ENCODE measurements at places on chromosomes 7 and 10.

DNA sequence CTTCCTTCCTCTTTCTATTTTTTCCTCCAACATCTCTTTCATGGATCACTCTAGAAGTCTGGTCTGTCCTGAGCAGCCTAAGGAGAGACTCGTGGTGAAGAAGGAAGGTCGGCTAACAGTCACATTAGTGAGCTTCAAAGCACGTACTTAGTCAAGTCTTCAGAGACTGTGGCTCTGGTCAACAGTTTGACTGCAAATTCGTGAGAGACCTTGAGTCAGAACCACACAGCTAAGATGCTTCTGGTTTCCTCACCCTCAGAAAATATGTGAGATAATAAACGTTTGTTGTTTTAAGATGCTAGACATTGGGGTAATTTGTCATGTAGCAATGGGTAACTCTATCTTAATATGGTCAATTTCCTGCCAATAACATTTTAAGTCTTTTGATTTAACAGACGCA, 126.2 kb upstream of the LRRN3 start:
- no peak for DNase-seq

- no peak for DNase-seq
Observed at GRCh38 chr10:17175551-17175950, 25.9 kb downstream of the TRDMT1 start.

- no peak for DNase-seq
Observed at GRCh38 chr7:9863545-9863944, 1110.1 kb upstream of the PHF14 start.

DNA sequence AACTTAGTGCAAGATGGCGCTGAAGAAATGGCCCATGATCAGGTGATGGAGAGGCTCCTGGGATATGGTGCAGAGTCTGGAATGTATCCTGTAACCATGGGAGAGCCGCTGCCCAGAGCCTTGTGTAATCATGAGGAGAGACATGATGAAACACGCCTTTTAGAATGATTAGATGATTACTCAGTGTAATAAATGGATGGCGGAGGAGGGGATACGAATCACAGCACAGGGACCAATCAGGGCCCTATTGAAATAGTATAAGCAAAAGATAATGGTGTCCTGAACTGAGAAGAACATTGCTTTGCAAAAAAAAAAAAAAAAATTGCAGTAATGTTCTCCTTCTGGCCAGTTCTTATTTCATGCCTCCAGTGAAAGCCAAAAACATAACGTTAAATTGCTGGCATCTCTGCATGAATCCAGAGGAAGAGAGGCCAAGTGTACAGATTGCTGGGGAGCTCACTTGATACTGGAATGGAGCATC, 668.5 kb upstream of the AUTS2 start:
- no peak for DNase-seq

- no peak for DNase-seq
Observed at GRCh38 chr7:121372376-121373010, 23.6 kb downstream of the FAM3C start.

- DNase-seq, result no peak
Observed at GRCh38 chr10:113895018-113895417, 40.6 kb downstream of the NHLRC2 start.

DNA sequence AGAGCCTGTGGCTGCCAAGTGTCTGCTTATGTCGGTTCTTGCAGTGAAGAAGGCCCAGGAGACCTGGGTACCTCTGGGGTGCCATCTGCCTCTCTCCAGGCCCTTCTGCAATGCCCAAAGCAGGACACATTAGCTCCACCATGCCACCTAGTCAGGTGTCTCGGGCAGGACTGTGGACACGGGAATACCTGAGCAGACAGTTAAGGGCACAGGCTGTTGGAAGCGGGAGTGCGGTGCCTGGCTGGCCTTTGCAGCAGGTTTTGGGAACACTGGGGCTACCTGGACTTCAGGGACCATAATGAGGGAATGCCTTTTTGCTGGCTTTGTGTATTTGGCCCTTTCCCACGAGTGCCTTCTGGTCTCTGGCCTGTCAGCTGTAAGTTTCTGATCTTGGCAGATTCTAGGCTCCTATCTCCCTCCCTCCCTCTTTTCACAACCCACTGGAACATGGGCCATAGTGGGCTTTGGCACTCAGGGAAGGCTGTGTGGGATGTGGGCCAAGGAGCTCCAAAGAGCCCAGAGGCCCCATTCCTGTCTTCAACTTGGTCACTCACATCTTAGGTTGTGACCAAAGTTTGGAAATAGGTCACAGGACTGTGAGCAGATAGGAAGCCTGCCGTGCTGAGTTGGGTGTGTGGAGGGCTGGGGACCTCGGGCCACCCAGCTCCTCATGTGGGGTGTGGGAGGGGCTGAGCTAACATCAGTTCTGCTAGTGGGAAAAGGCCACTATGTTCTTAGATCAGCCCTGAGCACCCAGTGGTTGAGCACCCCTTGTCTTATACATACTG, 41.5 kb upstream of the CXCL12 start:
- DNase-seq, result no peak

GRCh38 chr10:100201549-100201948, 15.7 kb upstream of the ERLIN1 start:
- no peak for DNase-seq

- no peak for DNase-seq
Observed at GRCh38 chr7:102463841-102464576, 654 bp downstream of the ALKBH4 start.

DNA sequence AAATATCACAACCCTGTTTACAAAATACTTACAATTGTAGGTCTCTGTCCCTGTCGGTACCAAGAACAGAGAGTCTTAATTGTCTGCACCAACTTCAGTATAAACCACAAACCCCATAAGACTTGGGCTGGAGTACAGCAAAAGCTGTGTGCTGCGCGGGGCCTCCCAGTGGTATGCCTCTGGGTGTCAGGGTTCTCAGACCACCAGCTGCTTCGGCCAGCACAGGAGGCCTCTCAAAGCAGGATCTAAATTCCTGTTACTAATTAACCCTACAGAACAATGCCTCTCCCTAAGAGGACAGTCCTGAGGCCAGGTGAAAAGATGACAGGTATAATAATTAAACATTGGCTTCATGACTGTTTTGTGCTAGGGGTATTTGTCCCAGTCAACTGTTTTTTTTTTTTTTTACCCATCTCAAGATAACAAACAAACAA, 957 bp upstream of the SVIL start:
- DNase-seq, result no peak

GRCh38 chr7:28708033-28708951, 249.8 kb downstream of the TRIL start:
- DNase-seq, result no peak

DNA sequence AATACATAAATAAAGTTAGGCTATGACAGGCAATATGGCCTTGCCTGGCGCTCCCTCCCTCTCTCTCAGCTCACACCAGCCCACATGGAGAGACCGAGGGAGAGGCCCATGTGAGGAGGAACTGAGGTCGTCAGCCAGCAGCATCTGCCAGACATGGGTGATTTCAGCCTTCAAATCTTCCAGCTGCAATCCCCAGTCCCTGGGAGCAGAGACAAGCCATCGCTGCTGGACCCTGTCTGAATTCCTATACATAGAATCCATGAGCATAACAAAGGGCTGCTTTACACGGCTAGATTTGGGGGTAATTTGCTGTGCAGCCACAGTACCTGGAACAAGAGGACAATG, 35.6 kb downstream of the ANKRD16 start:
- no peak for DNase-seq

- no peak for DNase-seq
Observed at GRCh38 chr7:145088111-145088745, 252.4 kb upstream of the TPK1 start.

DNA sequence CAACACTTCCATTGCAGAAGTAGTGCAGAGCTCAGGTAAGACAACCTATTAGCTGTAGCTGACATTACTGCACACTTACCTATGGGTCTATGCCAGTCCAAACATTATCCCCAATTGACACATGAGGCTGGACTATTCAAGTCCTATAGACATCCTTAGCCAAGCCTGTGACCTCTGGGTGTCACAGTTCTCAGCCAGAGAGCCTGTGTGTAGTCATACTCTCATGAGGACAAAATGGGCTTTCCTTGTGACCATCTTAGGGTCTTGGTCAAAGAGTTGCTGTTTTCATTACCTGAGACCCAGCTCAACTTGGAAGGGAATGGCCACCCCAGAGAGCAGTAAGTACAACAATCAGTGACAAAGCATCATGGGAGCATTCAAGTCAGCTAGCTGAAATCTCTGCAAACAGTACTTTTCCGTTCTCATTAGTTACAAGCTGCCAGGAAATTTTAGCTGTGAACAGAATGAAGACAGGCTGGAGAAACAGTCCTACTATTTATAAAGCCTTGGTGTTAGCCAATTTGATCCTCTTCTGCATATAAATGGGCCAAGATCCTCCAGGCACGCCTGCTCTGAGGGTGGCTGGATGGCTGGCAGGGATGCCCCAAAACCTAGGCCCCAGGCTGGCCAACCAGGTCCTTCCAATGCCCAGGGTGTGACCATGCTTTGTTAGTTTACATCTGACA, 44.3 kb downstream of the NUDCD3 start:
- DNase-seq, result no peak

- DNase-seq, result no peak
Observed at GRCh38 chr7:20474249-20474648, 141.2 kb upstream of the ABCB5 start.

- no peak for DNase-seq
Observed at GRCh38 chr10:118007773-118008172, 39.0 kb downstream of the RAB11FIP2 start.

DNA sequence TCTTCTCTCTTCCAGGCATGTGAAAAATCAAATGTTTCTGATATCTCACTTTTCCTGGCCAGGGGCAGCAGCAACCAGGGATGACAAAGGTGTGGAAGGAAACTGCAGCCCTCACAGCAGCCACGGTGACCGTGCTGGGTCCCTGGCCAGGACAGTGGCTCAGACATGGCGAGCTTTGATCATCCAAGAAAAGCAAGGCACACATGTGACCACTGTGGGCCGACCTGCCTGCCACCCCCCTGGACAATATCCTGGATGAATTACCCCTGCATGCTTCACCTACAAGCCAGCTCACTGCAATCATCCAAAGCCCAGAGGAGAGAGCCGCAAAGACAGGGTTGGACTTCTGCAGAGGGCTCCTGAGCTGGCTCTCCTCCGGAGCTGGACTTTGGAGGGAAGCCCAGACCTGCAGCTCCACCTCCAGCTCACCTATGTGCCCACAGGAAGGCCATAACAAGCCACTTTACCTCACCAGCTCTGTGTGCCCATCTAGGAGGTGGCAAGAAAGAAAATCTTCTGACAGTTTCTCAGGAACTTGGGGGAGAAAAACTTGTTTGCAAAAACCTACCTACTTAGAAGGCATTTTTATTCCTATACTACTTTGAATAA, 2.7 kb downstream of the CHST15 start:
- no peak for DNase-seq

DNA sequence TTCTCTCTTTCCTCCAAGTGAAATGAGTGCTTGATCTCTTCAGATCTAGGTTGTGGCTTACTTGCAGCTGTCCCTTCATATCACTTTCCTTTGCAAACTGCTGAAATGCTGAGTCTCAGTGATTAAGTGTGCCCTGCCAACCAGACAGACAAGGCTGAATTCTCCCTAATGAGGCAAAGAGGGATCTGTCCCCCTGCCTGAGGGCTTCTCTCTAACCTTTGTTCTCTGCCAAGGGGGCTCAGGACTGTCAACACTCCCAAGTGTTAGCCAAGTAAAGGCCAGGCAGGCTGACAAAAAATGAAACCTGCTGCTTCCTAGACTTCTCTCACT, at the start of gene MSS51:
Gene MSS51, minus strand, starts transcription at position 24 of the 330 bp plus-strand sequence. CDS start 5,277 bp downstream, outside the sequence.
- DNase-seq, result no peak

- DNase-seq, result no peak
Observed at GRCh38 chr7:36961693-36962092, 237.4 kb upstream of the AOAH start.

- DNase-seq, result no peak
Observed at GRCh38 chr7:101934618-101935017, 117.2 kb downstream of the CUX1 start.

DNA sequence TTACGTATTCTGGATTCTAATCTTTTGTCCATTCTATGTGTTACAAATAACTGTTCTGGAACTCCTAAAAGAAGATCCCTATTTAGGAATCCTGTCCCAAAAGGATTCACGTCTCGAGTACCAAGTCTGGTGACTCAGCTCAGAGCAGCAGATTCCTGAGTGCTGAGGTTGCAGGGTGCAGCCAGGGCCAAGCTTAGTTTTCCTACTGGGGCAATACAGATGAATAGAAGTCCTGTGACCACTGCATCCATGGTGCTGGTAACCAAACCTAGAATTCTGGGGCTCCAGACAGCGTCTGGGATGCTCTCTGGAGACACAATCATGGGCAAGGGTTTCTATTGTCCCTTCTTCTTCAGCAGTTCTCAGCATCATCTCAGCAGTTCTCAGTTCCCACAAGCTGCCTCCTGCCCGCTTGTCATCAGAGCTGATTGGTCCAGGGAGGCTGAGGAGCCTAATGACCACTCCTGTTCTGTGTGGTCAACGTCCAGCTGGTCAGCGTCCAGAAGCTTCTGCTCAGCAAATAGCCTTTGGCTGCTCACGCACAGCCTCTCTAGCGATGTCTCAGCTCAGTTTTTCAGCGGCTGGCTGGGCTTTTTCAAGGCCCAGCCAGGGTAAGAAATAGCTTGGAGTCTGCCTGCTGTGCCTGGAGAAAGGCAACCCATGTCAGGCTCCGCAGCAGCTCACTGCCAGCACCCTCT, 50.4 kb upstream of the C7orf33 start:
- DNase-seq, result no peak

DNA sequence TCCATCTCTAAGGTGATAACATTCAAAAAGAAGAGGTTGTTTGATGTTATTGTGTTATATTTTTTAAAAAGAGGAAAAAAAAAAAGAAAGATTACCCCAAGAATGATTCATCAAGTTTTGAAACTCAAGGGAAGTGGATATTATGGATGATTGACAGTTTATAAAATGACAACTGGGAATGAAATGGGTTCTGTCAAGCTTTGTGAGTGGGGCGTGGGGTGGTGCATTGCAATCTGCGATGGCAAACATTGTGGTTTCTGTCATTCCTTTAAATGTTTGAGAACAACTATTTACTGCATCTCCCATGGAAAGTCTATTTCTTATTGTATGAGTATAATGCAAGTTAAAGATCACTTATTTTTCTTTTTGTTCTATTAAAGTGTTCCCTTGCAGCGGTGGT, 297.0 kb downstream of the CCDC3 start:
- no peak for DNase-seq

- DNase-seq, result no peak
Observed at GRCh38 chr10:124709861-124710260, 34.3 kb downstream of the FAM53B start.

DNA sequence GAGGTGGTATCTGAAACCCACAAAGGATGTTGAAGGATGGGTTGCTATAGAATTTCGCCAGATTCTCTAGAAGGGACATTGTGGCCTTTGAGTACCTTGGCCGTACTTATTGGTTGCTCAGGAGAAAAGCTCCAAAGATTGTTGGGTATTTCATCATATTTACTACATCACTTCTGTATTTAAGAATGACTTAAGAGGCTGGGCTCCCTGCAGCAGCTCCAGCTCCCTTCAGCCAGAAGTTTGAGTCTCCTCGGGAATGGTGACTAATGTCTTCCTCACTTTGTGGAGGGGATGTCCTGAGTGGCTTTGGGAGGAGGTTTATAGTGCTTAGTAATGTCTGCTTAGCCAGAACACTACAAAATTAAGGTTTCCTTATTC, 18.1 kb downstream of the MINDY4 start:
- no peak for DNase-seq

- peak; percentile 44 for DNase-seq
Observed at GRCh38 chr10:77104459-77104980, 533.1 kb downstream of the KCNMA1 start.

GRCh38 chr7:90675982-90676381, 79.9 kb downstream of the CDK14 start:
- DNase-seq, result no peak

GRCh38 chr7:157799076-157799685, 462.4 kb downstream of the DNAJB6 start:
- no peak for DNase-seq
